ENCODE measurements at places on chromosomes 1 and 21.

DNA sequence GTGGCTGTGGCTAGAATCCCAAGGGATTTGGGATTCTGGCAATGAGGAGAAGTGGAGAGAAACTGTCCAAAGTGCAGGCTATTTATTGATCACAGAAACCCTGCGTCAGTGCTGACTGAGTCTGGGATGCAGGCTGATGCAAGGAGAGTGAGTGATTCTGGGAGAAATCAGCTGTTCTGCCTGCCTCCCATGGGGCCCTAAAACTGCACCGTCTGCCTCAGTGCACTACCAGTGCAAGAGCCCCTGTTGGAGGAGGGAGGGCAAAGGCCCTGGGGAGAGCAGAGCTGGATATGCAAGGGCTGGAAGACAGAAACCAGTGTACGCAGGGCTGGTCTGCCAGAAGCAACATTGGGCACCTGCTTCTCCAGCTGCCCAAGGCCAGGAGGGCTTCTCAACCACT lies 42.6 kb downstream of the C1orf198 start:
- DNase-seq, result no peak
- no peaks in the 10 kb centered on the region for H3K27me3 ChIP-seq
- peaks cover 17% of the 10 kb centered on the region for H3K4me1 ChIP-seq

- no peaks in the 10 kb centered on the region for H3K36me3 ChIP-seq
- H3K4me3 ChIP-seq, result no peak overlapping the region
- H3K27me3 ChIP-seq, result no peaks in the 10 kb centered on the region
- DNase-seq, result no peak
- H3K27ac ChIP-seq, result no peak overlapping the region
These were observed 65.4 kb downstream of the TIAM1 start for GRCh38 chr21:31278511-31279130.

GRCh38 chr1:244371242-244372141 lies 80.2 kb downstream of the ADSS2 start:
- no peaks in the 10 kb centered on the region for H3K27me3 ChIP-seq
- no peaks in the 10 kb centered on the region for H3K36me3 ChIP-seq
- H3K4me3 ChIP-seq, result no peak overlapping the region
- DNase-seq, result no peak

DNA sequence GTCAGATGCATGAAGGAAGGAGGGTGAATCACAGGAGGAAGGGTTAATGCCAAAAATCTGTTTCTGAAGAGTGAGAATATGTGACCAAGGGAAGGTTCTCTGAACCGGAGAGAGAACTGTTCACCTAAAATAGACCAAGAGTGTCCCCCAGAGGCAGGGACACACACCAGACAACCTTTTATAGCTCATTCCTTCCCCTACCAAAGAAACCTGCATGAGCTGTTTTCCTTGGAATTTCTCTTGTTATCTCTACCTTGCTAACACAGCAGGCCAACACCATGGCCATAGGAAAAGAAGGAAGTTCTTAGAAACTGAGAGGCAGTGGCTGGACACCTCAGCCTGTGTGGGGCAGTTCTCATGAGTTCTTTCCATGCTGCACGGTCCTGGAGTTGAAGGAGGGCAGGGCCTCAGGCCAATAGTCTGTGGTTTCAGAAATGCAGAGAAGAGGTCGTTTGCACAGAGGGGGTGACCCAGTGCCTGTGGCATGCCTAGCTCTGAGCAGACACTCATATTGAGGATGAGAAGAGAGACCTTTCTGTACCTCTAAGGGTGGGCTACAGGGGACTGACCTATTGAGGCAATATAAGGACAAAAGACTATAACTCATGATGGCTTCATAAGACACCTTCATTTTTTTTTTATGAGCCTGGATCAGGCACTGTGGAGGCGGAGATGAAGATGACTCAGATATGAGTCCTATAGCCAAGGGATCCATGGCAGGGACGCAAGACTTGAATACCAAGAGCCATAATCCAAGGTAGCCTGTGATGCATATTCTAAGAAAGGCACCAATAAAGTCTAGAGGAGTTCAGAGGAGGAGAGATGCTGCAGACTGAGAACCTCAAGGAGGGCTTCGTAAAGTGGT lies 39.4 kb downstream of the IGFN1 start:
- no peaks in the 10 kb centered on the region for H3K4me1 ChIP-seq
- no peak for DNase-seq
- no peaks in the 10 kb centered on the region for H3K36me3 ChIP-seq
- no peak overlapping the region for H3K4me3 ChIP-seq

DNA sequence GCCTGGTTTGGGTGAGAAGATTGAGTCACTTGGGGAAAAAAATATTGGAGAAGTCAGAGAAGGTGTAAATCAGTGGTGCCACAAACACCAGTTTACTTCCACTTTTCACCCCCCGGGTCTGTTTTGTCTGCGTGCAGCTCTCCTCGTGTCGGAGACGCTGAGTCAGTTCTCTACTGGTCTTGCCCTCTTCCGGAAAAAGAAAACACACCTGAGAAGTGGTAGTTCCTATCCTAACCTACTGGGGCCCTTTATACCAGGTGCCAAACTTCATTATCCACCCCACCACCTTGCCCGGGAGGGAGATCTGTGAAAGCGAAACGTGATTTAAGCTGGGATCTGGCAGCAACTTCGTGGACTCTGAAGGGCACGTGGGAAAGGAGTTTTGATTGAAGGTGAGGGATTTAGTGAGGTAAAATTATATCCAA lies 855 bp upstream of the IVNS1ABP start:
- H3K27ac ChIP-seq, result peak overlapping the region; percentile 68
- no peaks in the 10 kb centered on the region for H3K27me3 ChIP-seq
- H3K4me1 ChIP-seq, result peaks cover 33% of the 10 kb centered on the region
- H3K4me3 ChIP-seq, result peak overlapping the region; percentile 91
- peaks cover 20% of the 10 kb centered on the region for H3K36me3 ChIP-seq
- DNase-seq, result no peak

GRCh38 chr1:9877962-9878361 lies 32.1 kb downstream of the CTNNBIP1 start:
- no peak overlapping the region for H3K4me3 ChIP-seq
- no peak overlapping the region for H3K27ac ChIP-seq
- no peak for DNase-seq

DNA sequence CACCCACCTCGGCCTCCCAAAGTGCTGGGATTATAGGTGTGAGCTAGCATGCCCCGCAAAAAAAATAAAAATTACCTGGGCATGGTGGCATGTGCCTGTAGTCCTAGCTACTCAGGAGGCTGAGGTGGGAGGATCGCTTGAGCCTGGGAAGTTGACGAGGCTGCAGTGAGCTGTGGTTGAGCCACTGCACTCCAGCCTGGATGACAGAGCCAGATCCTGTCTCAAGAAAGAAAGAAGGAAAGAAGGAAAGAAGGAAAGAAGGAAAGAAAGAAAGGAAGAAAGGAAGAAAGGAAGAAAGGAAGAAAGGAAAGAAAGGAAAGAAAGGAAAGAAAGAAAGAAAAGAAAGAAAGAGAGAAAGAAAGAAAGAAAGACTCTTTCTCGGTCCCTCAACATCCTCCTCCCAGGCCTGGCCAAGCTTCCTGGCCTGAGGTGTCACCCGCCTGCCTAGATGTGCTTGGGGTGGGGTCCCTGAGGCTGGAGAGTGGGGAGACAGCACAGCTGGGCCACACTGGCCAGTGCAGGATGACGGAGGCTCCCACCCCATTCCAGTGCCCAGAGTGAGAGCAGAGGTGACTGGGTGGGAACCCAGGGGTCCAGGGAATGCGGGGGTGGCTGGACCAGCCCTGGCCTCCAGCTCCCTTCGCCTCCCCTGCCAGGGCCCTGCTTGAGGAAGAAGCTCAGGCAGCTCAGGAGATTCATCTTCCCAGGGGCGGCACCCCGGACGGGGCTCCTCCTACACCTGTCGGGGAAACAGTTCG lies 10.2 kb upstream of the GNB1 start:
- H3K36me3 ChIP-seq, result no peaks in the 10 kb centered on the region
- no peaks in the 10 kb centered on the region for H3K27me3 ChIP-seq
- no peak for DNase-seq
- H3K4me1 ChIP-seq, result peaks cover 9% of the 10 kb centered on the region
- H3K4me3 ChIP-seq, result no peak overlapping the region
- H3K27ac ChIP-seq, result no peak overlapping the region

DNA sequence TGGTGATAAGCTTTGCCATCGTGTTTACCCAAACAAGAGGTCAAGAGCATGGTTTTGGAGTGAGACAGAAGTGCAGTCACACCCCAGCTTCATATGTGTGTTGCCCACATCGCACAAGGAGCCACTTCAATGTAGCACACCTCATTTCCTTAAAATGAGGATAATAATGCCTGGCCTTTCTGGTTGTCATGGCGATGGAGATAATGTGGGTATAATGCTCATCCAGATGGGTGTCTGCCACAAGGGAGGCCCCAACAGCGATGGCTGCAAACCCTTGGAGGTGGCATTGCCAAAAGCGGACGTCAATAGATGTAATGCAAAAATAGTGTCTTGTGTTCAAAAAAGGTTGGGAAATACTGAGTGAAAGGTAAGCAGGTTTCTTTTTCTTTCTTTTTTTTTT lies 83.1 kb upstream of the AJAP1 start:
- H3K36me3 ChIP-seq, result no peaks in the 10 kb centered on the region
- H3K27ac ChIP-seq, result no peak overlapping the region
- H3K4me3 ChIP-seq, result no peak overlapping the region
- no peaks in the 10 kb centered on the region for H3K4me1 ChIP-seq

- H3K4me1 ChIP-seq, result no peaks in the 10 kb centered on the region
- no peak for DNase-seq
- no peak overlapping the region for H3K4me3 ChIP-seq
- no peaks in the 10 kb centered on the region for H3K27me3 ChIP-seq
These were observed 4.2 kb downstream of the PLA2G2F start for GRCh38 chr1:20143318-20143717.

DNA sequence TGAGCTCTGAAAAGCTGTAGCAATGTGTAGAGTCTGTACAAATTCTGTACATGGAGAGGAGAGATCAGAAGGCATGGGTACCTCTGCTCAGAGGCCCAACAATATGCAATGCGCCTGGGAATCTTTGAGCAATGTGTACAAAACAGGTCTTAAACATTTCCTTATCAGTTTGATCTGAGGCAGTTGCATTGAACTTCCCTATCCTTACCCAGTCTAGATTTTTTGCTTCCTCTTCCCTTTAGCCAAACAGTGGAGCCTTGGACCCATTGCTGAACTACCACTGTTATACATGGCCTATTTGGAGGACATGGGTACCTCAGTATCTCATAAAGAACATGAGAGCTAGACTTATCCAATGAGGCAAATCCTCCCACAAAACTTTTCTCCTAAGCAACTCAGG lies 12.6 kb upstream of the MNDA start:
- no peak overlapping the region for H3K4me3 ChIP-seq
- no peaks in the 10 kb centered on the region for H3K27me3 ChIP-seq

- no peaks in the 10 kb centered on the region for H3K27me3 ChIP-seq
- H3K36me3 ChIP-seq, result peaks cover 94% of the 10 kb centered on the region
- no peak for DNase-seq
- no peak overlapping the region for H3K4me3 ChIP-seq
- no peaks in the 10 kb centered on the region for H3K4me1 ChIP-seq
These were observed 10.6 kb upstream of the NADK start for GRCh38 chr1:1788646-1789431.

DNA sequence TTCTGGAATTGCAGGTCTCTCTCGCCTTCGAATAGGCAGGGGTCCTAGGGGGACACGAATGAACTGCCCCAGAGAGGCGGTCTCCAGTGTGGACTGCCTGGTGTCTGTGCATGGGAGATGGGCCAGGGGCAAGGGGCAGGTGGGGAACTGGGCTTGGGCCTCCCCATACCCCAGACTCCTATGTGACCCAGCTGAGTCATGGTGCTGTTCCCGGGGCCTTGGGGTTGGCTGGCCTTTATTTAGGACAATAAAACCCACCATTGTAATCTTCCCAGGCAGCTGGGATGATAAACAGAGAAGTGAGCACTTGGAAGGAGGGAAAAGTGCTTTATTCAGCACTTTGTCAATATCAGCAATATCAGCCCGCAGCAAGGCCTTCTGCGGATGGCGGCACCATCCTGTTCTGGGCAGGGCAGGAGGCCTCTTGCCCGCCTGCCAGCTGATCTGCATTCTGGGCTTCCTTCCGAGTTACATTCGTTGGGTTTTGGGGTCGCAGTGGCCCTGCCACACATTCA lies 209.0 kb upstream of the TMEM51 start:
- no peaks in the 10 kb centered on the region for H3K27me3 ChIP-seq
- no peak overlapping the region for H3K4me3 ChIP-seq
- H3K36me3 ChIP-seq, result no peaks in the 10 kb centered on the region
- peaks cover 69% of the 10 kb centered on the region for H3K4me1 ChIP-seq

DNA sequence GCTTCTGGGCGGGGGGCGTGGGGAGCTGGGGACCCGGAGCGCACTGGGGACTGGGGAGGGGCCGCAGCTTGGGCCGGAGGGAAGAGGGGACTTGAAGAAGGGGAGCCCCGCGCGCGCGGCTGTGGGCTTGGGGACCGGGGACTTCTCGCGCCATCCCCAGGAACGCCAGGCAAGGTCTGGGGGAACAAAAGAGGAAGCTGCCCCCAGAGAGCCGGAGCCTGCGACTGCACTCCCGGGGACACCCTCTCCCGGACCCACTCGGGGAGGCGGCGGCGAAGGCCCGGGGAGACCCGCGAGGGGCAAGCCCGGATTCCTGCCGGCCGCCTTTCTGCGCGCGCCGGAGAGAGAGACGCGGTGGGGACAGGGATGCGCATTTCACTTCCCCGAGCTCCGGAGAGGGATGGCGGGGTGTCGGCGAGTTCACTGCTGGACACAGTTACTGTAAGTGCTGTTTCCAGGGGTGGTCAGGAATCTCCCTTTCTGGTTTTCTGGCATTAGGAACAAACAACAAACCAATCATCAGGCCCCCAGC lies 732 bp downstream of the ABCG1 start:
- H3K27ac ChIP-seq, result no peak overlapping the region
- DNase-seq, result no peak
- peaks cover 42% of the 10 kb centered on the region for H3K4me1 ChIP-seq
- H3K4me3 ChIP-seq, result peak overlapping the region; percentile 53

DNA sequence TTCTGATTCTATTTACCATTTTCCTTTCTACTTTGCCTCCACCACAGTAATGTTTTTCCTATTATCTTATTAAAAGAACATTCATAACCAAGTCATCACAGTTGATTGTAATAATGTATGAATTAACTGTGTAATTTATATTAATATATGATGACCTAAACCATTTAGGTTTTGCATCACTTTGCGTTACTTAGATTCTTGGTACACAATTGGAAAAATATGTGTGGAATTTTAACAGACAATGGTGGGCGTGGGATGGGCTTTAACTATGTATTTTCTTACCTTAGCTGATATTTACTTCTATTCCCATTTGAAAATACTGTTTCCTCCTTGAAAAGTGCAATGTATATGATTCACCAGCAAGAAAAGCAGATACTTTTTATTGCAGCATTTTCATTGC lies 3.6 kb downstream of the KRTAP21-3 start:
- H3K4me1 ChIP-seq, result peaks cover 64% of the 10 kb centered on the region
- no peak overlapping the region for H3K4me3 ChIP-seq
- DNase-seq, result peak; percentile 46
- no peaks in the 10 kb centered on the region for H3K36me3 ChIP-seq
- H3K27ac ChIP-seq, result peak overlapping the region; percentile 97
